ENCODE measurements at places on chromosomes 2 and 18. TPM values are rescaled to one million over a fixed set of nuclear protein-coding genes. Genes with fewer than 3 reads are reported as not detected.

ANKRD30B gene
- total RNA-seq, result not detected

GRCh38 chr18:36392164-36392978, 94.9 kb downstream of the FHOD3 start:
- H3K4me3 ChIP-seq, result no peak overlapping the region
- no peak for DNase-seq
- H3K36me3 ChIP-seq, result no peaks in the 10 kb centered on the region
- no peaks in the 10 kb centered on the region for H3K27me3 ChIP-seq
- no peaks in the 10 kb centered on the region for H3K4me1 ChIP-seq
- no peak overlapping the region for H3K27ac ChIP-seq

VWC2L gene
- total RNA-seq, result not detected

DNA sequence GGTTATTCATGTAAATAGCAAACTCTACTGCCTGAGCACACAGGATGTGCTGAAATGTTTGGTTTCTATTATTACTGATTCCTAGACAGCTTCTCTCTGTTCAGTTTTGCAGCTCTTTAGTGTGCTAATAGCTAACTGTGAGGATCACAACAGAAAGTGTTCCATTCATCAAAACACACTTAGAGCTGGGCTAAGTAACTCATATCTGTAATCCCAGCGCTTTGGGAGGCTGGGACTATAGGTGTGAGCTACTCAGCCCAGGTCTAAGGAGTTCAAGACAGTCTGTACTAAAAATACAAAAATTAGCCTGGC, 63.2 kb downstream of the MOGAT1 start:
- no peak overlapping the region for H3K4me3 ChIP-seq
- H3K27ac ChIP-seq, result no peak overlapping the region
- H3K27me3 ChIP-seq, result no peaks in the 10 kb centered on the region
- H3K4me1 ChIP-seq, result no peaks in the 10 kb centered on the region
- DNase-seq, result no peak

DNA sequence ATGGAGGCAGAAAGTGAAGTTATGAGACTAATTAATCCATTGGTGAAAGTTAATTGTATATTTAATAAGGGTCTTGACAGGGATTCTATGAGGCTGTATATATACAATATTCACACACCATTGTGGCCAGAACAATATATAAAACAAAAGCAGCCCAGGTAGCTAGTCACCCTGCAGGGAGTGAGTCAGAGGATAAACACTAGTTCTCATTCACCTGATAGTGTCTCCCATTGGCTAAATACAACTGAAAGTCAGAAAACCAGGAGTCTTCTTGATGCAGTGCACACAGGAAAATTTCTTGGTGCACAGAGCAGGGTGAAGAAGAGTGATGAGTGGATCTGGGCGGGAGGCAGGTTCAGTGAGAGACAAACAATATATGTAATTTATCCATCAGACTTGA, 465.2 kb downstream of the ERBB4 start:
- H3K27me3 ChIP-seq, result no peaks in the 10 kb centered on the region
- H3K4me1 ChIP-seq, result no peaks in the 10 kb centered on the region
- H3K27ac ChIP-seq, result no peak overlapping the region

HOXD12 gene
- total RNA-seq, result not detected

GRCh38 chr2:64289251-64289650, 145.0 kb upstream of the PELI1 start:
- no peaks in the 10 kb centered on the region for H3K4me1 ChIP-seq
- no peak overlapping the region for H3K4me3 ChIP-seq
- no peaks in the 10 kb centered on the region for H3K27me3 ChIP-seq
- no peak overlapping the region for H3K27ac ChIP-seq
- DNase-seq, result no peak
- H3K36me3 ChIP-seq, result no peaks in the 10 kb centered on the region

DNA sequence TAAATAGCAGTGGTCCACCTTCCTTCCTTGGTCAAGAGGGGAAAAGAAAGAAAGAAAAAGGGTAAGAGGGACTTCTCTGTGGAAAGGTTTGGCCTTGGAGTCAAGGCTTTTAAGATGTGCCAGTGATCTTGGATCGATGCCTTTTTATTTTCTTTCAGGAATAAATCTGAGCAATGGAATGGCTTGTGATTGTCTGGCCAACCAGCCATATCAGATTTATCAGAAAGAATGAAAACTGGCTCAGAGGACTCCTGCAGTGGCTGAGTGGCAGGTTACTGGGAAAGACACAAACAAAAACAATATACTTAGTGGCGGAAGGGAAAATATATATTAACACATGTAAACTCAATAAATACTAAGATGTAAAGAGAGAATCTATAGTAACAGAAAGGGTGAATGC, 4.3 kb downstream of the ERBB4 start:
- no peaks in the 10 kb centered on the region for H3K36me3 ChIP-seq
- H3K4me1 ChIP-seq, result no peaks in the 10 kb centered on the region
- no peak overlapping the region for H3K27ac ChIP-seq
- H3K27me3 ChIP-seq, result no peaks in the 10 kb centered on the region

GRCh38 chr18:9401176-9401575, 66.6 kb downstream of the TWSG1 start:
- no peaks in the 10 kb centered on the region for H3K36me3 ChIP-seq
- no peaks in the 10 kb centered on the region for H3K27me3 ChIP-seq
- no peak for DNase-seq
- H3K27ac ChIP-seq, result no peak overlapping the region
- H3K4me3 ChIP-seq, result no peak overlapping the region

C2orf81 gene
- 1.2 TPM for total RNA-seq

DNA sequence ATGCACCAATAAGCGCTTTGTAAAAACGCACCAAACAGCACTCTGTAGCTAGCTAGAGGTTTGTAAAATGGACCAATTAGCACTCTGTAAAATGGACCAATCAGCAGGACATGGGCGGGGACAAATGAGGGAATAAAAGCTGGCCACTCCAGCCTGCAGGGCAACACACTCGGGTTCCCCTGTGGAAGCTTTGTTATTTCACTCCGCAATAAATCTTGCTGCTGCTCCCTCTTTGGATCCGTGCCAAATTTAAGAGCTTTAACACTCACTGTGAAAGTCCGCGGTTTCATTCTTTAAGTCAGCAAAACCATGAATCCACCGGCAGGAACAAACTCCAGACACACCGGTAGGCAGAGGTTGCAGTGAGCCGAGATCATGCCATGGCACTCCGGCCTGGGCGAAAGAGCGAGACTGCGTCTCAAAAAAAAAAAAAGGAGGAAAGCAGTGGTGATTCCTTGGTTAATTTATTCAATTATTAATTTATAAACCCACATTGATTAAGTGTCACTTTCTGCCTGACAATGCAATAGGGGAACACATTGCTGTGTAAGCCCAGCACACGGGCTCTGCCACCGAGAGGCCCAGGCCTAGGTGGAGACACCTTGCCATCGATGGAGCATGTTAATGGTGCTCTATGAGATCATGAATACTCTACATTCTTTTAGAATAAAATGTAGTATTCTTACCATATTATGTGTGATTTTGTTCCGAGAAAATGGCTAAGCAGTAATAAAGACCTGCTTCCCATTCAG, 687.6 kb upstream of the HS6ST1 start:
- no peak overlapping the region for H3K4me3 ChIP-seq
- H3K4me1 ChIP-seq, result no peaks in the 10 kb centered on the region
- no peak overlapping the region for H3K27ac ChIP-seq
- H3K27me3 ChIP-seq, result no peaks in the 10 kb centered on the region
- H3K36me3 ChIP-seq, result no peaks in the 10 kb centered on the region

GRCh38 chr2:189533288-189534035, 47.1 kb downstream of the SLC40A1 start:
- H3K4me1 ChIP-seq, result no peaks in the 10 kb centered on the region
- no peak overlapping the region for H3K4me3 ChIP-seq
- H3K27me3 ChIP-seq, result no peaks in the 10 kb centered on the region

GKN1 gene
- not detected for total RNA-seq

- H3K27me3 ChIP-seq, result no peaks in the 10 kb centered on the region
- DNase-seq, result no peak
- H3K4me1 ChIP-seq, result no peaks in the 10 kb centered on the region
These were observed 99.8 kb downstream of the TACR1 start for GRCh38 chr2:75099521-75099922.

NPAS2 gene
- total RNA-seq, result 40.5 TPM

AQP12B gene
- 240 TPM for total RNA-seq

GRCh38 chr2:194745557-194746146, 911.4 kb upstream of the SLC39A10 start:
- H3K4me1 ChIP-seq, result no peaks in the 10 kb centered on the region
- no peak overlapping the region for H3K4me3 ChIP-seq
- H3K27ac ChIP-seq, result no peak overlapping the region
- no peaks in the 10 kb centered on the region for H3K36me3 ChIP-seq
- no peaks in the 10 kb centered on the region for H3K27me3 ChIP-seq

DNA sequence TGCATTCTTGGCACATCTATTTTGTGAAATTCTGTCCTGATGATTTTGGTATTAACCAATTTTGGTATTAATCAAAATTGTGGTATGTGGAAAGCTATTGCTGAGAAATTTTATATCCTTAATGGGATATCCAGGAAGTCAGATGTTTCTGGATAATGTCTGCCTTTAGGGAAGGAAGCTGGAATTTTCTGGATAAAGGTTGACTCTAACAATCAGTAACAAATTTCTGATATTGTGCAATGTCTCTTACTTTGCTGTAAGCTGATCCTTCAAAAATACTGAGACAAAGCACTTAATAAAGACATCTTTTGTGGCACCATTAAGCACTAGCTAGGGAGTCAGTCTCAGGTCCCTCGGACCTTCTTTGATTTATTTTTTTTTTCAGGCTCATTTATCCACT, 100.8 kb upstream of the UGP2 start:
- no peak for DNase-seq
- H3K27ac ChIP-seq, result no peak overlapping the region
- no peak overlapping the region for H3K4me3 ChIP-seq
- peaks cover 23% of the 10 kb centered on the region for H3K4me1 ChIP-seq

- no peak overlapping the region for H3K4me3 ChIP-seq
- DNase-seq, result no peak
- H3K27ac ChIP-seq, result no peak overlapping the region
- H3K36me3 ChIP-seq, result no peaks in the 10 kb centered on the region
- no peaks in the 10 kb centered on the region for H3K4me1 ChIP-seq
These were observed 29.0 kb downstream of the SERPINB5 start for GRCh38 chr18:63505566-63506335.

DNA sequence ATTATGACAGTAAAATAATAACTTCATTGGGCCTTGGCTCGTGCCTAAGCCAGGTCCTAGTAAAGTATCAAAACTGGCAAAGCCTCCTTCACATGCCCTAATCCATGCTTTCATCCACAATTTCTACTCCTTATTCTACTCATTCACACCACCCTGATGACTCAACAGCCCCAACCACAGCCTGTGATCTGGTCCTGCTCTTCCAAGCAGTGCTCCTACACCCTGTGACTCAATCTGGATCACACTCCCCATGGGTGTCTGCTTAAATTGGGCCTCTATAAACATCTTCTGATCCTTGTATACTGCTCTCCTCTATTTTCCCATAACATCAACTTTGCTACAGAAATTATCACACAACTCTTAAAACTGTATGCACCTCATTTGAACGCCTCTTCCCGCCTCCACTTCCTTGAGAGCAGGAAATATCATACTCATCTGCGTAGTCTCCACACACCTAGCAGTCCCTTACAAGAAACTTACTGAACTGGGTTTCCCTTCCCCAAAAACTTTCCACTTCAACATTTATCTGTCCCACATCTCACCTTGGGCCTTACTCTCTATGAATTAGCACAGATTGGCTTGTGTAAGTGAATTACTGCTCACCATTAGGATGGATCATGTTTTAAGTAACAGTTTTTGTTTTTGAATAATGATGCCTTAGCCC, 15.9 kb downstream of the GTF3C3 start:
- no peaks in the 10 kb centered on the region for H3K4me1 ChIP-seq
- no peak for DNase-seq
- no peaks in the 10 kb centered on the region for H3K36me3 ChIP-seq
- no peak overlapping the region for H3K4me3 ChIP-seq
- H3K27me3 ChIP-seq, result no peaks in the 10 kb centered on the region
- H3K27ac ChIP-seq, result no peak overlapping the region

- no peak for DNase-seq
- no peaks in the 10 kb centered on the region for H3K36me3 ChIP-seq
- H3K27ac ChIP-seq, result no peak overlapping the region
- peaks cover 4% of the 10 kb centered on the region for H3K4me1 ChIP-seq
- no peak overlapping the region for H3K4me3 ChIP-seq
- no peaks in the 10 kb centered on the region for H3K27me3 ChIP-seq
These were observed 21.9 kb downstream of the PRKD3 start for GRCh38 chr2:37302701-37303252.

GRCh38 chr18:8839281-8839680, 133.9 kb downstream of the MTCL1 start:
- H3K27ac ChIP-seq, result no peak overlapping the region
- peak; percentile 37 for DNase-seq
- H3K4me3 ChIP-seq, result no peak overlapping the region

TMEM247 gene
- total RNA-seq, result not detected

DNA sequence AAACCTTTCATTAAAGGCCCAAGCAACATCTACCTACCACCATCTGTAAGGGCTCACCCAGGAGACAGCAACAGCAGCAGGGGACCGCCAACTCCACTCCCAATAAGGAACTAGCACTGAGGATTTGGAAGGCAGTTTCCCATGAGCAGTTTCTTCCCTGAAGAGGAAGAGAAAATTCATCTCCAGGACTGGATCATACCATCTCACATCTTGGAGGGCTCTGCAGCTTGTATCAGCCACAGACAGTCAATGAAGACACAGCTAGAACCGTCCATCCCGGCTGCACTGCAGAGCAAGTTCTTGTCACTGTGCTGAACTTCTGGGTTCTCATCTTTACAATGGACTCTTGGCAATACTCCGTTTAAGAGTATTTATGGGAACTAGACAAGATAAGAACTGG, 2.8 kb upstream of the GYPC start:
- no peak overlapping the region for H3K27ac ChIP-seq
- H3K4me1 ChIP-seq, result peaks cover 2% of the 10 kb centered on the region
- DNase-seq, result no peak
- H3K27me3 ChIP-seq, result no peaks in the 10 kb centered on the region
- H3K36me3 ChIP-seq, result no peaks in the 10 kb centered on the region

UGT1A3 gene
- total RNA-seq, result not detected

- DNase-seq, result peak; percentile 25
- no peak overlapping the region for H3K4me3 ChIP-seq
- peak overlapping the region; percentile 78 for H3K27ac ChIP-seq
- no peaks in the 10 kb centered on the region for H3K27me3 ChIP-seq
- H3K36me3 ChIP-seq, result no peaks in the 10 kb centered on the region
These were observed 141.6 kb downstream of the SRBD1 start for GRCh38 chr2:45469314-45470099.

DNA sequence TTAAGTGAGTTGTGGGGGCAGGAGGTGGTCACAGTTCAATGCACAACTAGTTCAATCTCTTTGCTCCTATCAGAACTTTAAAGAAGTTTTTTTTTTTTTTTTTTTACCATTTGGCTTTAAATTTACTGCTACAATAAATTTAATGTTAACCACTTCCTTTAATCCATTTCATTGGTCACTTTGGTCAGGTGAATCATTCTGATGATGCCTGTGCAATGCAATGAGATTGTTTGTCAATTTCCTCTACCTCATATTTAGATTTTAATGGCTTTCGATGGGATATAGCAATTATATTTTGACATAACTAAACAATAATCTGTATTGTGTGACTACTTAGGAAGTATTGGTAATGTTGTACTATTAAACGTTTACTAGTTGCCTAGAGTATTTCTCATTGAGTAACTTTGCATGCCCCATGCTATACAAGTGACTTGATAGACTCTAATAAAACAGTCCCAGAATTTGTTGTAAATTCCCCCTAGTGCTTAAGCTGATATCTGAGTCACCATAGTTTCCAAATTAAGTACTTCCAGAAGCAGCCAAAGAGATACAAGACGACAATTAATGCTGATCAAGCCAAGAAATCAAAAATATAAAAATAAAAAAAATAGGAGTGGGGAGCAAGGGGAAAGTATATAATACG, 52.9 kb upstream of the SERPINB2 start:
- H3K27ac ChIP-seq, result no peak overlapping the region
- DNase-seq, result no peak
- H3K4me3 ChIP-seq, result no peak overlapping the region
- no peaks in the 10 kb centered on the region for H3K27me3 ChIP-seq
